A172 (cell line): ENCODE measurements at places on chromosomes 2 and 18. TPM values are rescaled to one million over a fixed set of nuclear protein-coding genes. Genes with fewer than 3 reads are reported as not detected.
A peak's percentile ranks its signal among the peaks of the same experiment; 100 is the strongest.

- DNase-seq: no peak
These were observed 48.5 kb downstream of the LPIN2 start for GRCh38 chr18:2964361-2965010.

DNA sequence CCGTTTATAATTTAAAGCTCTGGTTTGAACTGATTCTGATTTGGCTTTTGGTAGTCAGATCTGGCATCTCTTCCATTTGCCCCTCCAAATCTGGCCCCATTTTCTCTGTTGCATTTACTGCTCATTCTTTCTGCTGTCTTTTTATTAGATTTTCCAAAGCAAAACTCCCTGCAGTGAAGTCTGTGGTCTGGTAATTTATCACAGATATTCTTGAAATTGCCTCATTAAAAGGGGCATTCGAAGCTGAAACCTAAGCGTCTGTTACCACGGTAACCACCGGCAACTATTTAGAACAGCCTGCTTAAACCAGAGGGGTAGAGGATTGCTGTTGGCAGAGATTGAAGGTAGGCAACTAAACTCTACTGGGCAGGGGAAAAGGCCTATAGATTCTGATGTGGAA lies 111.5 kb upstream of the UPP2 start:
- no peak for DNase-seq

DNA sequence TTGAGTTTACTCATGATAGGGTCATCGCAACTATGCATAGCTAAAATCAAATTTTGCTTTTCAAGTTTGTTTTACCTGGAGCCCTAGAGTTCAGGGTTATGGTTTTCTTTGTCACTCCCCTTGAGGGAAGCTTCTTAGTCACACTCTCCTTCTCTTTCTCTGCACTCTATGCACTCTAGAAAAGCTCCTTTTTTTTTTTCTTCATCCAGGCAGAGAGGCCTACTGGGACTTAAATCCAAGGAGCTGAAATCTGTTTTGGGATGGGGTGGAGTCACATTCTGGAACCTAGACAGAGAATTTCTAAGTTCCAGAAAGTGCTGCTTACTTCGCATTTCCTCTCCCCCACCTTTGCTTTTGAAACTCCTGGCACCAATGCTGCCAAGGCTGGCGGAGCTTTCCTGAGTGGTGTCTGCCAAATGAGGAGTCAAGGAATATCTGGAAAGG lies 19.1 kb upstream of the IL18R1 start:
- no peak for DNase-seq

- DNase-seq: peak; percentile 66
These were observed 59.9 kb downstream of the SUMO1 start for GRCh38 chr2:202178346-202178958.

- DNase-seq: no peak
These were observed 89.0 kb upstream of the SEC11C start for GRCh38 chr18:59050661-59051057.

- DNase-seq: no peak
These were observed 130.9 kb upstream of the GLI2 start for GRCh38 chr2:120604767-120605166.

- no peak for DNase-seq
These were observed 816.3 kb upstream of the HS6ST1 start for GRCh38 chr2:129135017-129135416.

DNA sequence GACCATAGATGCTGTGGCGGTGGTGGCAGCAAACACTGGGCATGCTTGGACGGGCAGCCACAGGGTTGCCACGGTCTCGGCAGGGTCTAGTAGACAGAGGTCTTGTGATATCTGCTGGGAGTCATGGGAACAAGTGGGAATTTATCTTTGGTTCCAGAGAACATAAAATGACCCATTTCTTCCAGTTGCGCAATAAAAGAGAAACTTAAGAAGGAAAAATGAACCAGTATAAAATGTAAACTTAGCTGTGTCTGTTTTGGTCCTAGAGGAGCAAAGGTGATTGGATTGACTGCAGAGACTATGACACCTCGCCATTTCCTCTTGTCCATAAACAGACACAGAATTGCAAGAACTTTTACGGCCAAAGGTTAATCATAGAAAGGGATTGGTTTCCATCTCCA lies 132.6 kb upstream of the RBBP8 start:
- DNase-seq: no peak

DNA sequence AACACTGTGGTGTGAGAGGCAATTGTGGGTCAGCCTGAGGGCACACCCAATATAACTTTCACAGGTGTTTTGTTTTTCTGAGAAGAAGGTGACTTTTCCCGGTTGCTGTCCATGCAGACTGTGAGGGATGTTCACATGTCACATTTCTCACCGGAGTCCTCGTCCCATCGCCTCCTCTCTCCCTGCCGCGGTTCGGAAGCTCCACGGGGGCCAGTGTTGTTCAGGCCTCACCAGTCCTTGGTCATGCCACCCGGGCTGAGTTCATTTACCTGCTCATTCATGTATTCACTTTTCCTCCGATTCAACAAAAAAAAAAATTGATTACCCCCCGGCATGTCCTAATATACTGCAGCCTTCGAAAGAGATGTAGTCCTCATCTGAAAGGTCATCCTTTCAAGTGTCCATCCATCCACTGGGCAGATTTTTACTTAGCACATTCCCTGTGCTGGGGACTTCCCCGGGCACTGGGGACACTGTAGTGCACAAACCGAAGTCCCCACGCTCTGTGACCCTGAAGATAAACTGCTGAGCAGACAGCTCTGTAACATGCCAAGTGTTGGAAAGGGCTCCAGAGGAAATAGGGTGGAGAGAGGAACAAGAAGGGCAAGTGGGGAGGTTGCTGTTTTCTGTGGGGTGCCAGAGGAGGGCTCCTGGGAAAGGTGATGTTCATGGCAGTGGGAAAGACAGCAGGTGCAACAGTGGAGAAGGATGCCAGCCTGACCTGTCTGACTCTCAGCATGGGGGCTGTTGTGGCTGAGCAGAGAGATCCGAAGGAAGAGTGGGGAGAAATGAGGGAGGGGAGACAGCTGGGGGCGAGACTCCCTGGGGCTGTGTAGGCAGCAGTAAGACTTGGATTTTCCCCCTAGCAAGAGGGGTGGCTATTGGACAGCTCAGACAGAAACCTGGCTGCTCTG lies 22.4 kb downstream of the LRRFIP1 start:
- DNase-seq: no peak

GRCh38 chr2:505941-506340 lies 171.3 kb downstream of the TMEM18 start:
- no peak for DNase-seq

DNA sequence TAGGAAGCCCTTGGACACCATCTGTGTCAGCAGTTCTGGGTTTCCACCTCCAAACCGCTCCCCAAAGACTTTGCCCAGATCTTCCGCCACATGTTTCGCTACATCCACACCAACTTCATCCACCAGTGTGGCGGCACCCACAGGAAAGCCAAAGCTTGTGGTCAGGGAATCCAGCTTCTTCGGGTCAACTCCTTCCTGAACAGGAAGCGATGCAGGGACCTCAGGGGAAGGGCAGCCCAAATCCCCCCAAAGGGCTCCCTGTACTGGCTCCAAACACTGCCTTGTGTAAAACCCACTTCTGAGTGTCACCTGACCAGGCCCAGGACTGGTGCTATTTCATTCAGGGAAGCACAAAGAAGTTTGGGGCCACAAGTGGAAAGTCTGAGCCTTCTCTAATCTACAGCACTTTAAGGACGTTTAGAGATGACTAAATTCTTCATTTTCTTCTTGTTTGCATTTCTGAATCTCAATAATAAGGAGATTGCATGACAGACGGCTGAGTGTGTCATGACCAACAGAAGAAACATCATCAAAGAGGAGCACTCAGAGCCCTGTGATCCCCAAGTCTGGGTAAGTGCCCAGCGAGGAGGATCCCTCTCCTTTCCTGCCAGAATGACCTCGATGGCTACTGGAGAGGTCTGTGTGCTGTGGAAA lies 20.8 kb downstream of the GAREM2 start:
- DNase-seq: no peak

DNA sequence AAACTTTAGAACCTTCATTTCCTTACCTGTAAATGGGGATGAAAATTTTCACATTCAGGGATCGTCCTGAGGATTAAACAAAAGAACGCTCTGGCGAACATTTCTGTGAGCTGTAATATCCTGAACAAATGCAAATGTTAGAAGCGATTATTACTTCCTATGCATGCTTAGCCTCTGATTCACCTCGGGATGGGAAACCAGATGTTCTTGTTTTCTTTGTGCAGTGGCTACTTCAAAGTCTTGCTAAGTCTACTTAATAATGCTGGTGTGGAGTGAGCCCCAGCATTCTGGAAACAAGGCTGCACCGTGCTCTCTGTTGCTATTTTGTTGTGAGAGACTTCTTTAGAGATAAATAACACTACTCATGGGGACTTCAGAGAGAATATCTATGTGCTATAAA lies 119.1 kb upstream of the PELI1 start:
- DNase-seq: peak; percentile 66

GRCh38 chr2:20411361-20411894 lies 35.4 kb upstream of the RHOB start:
- peak; percentile 84 for DNase-seq

DNA sequence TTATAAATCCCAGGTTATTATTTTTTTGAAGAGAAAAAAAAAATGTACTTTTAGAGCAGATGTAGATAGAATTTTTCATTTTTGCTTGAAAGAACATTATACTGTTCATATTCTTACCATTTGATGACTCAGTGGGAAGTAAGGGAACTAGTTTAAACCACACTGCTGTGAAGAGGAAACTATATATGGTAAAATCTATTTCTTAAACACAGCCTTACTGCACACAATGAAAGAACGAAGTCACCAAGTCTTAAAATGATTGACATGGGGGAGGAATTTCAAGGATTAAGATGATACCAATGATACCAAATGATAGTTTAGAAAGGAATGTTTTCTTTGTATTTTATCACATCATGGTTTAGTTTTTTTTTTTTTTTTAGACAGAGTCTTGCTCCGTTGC lies 5.0 kb downstream of the ACTR2 start:
- DNase-seq: peak; percentile 59

- no peak for DNase-seq
These were observed 935.7 kb downstream of the LRP1B start for GRCh38 chr2:141195087-141195486.

- no peak for DNase-seq
These were observed 194.9 kb downstream of the MCFD2 start for GRCh38 chr2:46720592-46721185.

- no peak for DNase-seq
These were observed 255.3 kb downstream of the BCL11A start for GRCh38 chr2:60298006-60298696.

- DNase-seq: no peak
These were observed 5.3 kb upstream of the ACADL start for GRCh38 chr2:210230518-210230917.

DNA sequence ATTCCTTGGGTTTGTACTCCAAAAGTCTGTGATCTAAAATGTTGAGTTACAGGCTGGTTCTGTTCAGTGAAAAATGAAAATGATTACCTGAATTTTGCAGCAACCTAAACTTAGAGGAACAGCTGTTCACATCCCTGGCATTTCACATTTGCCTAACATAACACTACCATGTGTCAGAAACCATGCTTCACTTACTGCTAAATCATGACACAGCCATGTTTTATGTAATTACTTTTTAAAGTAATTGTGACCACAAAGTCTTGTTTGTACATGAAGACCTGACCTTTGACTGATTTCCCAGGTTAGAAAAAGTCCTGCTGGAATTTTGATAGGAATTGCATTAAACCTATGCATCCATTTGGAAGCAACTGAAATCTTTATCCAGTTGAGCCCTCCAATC lies 79.1 kb downstream of the FAM168B start:
- DNase-seq: no peak

DNA sequence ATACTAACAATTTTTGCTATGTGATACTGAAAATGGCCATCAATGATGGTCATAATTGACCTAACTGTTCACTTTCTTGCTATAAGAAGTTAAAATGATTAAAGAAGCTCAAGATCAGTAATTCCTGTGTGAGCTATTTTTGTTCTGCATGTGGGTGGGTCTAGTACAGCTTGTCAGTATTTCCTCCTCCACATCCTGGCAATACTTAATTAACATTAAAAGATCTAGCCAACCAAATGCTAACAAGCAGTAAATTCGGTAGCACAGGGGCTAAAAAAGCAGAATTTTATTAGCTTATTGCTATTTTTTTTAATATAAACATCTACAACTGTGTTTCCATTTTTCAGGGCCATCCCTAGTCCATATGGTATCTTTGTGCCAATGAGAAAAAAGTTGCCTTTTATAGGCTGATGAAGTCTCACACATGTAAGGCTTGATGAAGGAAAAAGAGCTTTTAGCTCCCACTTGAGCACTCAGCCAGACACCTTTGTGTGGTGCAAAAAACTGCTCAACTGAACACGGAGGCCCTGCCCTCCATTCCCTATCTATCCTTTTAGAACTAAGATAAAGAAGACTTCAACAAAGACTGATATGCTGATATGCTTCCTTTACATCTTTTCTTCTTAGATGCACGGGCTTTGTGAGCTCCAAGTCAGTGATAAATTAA lies 4.9 kb upstream of the PNO1 start:
- DNase-seq: no peak

DNA sequence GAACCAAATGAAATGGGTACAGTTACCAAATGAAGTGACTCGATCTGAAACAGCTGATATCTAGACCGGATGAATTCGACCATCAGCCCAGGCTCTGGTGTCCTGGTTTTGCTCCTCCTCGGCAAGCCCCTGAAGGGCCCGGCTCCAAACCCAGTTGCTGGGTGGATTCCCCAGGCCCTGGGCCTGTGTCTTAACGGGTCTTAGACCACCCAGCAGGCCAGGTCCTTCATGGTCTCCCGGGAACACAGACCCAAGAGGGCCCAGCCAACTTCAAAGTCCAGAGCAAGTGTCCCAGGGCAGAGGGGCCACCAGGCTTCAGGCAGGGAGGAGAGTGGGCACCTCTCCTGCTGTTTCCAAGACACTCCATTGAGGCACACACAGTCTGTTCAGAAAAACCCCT lies 26.7 kb upstream of the NMUR1 start:
- DNase-seq: no peak

GRCh38 chr2:26846334-26847306 lies 1.3 kb upstream of the DPYSL5 start:
- peak; percentile 65 for DNase-seq

Gene MYO7B
- 1.6 and 6.1 TPM in 2 replicates for total RNA-seq

Gene LAPTM4A
- 488 and 537 TPM in 2 replicates for total RNA-seq

Gene IL36B
- 0.19 TPM in 1 of 2 replicates, not detected in the other for total RNA-seq

Gene MC4R
- 2.7 and 3.9 TPM in 2 replicates for total RNA-seq

Gene EIPR1
- total RNA-seq: 118 and 143 TPM in 2 replicates

Gene TNFRSF11A
- 0.62 and 3.4 TPM in 2 replicates for total RNA-seq

Gene NAT8
- not detected in 2 replicates for total RNA-seq

Gene ABCB6
- total RNA-seq: 41.2 and 41.9 TPM in 2 replicates

Gene WDR33
- total RNA-seq: 25.8 and 29.1 TPM in 2 replicates

Gene KCNF1
- total RNA-seq: 0.14 and 0.71 TPM in 2 replicates

Gene POTEC
- 0.53 and 0.98 TPM in 2 replicates for total RNA-seq

Gene TAF1B
- 40.6 and 47.8 TPM in 2 replicates for total RNA-seq

Gene HOXD13
- 4.2 and 5.2 TPM in 2 replicates for total RNA-seq

Gene RESP18
- not detected in 2 replicates for total RNA-seq

Gene TMEM178A
- not detected in 2 replicates for total RNA-seq

Gene IL18R1
- total RNA-seq: not detected in 2 replicates
